A172 (cell line): ENCODE measurements at places on chromosomes 1 and 21. TPM values are rescaled to one million over a fixed set of nuclear protein-coding genes. Genes with fewer than 3 reads are reported as not detected.

The LYPD8 gene
- total RNA-seq = 0.46 and 1.4 TPM in 2 replicates

- no peak for DNase-seq
Observed at GRCh38 chr1:30822006-30822405, 64.4 kb upstream of the LAPTM5 start.

DNA sequence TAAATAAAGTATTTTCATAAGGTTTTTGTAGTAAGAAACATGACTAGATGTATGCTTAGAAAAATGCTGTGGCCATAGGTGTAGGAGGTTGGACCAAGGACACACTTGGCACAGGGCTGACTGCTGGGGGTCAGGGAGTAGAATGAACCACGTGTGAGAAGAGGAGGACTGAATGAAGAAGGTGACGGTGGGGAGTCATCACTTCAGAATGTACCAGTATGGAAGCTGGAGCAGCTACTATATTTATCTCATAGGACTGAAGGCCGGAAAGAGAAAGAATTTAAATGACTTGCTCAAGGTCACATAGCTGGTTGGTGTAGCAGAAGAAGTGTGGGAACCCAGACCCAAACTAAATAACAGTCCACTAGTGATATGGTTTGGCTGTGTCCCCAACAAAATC lies 79.8 kb upstream of the HAO2 start:
- peak; percentile 27 for DNase-seq

DNA sequence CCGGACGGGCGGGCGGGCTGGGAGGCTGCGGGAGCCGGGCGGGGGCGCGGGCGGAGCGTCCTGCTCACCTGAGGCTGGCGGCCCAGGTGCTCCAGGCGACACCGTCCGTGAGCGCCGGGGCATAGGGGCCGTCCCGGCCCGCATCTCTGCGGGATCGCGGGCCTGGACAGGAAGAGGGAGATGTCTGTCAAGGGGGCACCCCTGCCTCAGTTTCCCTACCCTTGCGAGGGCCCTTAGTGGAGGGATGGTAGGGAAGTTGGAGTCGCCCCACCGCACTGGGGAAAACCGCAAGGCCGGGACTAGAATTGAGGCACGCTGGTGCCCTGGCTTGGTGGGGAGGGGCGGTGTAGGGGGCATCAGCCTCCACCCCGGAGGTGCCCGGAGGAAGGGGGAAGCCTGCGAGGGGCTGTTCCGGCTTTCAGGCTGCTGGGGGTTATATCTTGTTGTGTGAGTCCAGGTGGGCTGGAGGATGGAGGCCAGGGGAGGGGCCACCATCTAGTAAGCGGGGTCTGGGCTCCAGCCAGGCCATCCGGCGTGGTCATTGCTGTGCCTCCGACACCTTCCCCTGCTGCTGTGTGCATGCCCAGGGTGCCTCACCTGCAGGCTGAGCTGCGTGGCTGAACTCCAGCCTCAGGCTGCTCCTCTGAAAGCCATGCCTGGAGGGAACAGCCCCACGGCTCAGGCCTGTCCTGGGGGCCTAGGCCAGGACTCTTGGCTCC lies 580 bp downstream of the VWA1 start:
- DNase-seq = no peak

The ARHGAP30 gene
- total RNA-seq = 0.07 and 0.38 TPM in 2 replicates

The CFAP45 gene
- 2.4 and 3.7 TPM in 2 replicates for total RNA-seq

DNA sequence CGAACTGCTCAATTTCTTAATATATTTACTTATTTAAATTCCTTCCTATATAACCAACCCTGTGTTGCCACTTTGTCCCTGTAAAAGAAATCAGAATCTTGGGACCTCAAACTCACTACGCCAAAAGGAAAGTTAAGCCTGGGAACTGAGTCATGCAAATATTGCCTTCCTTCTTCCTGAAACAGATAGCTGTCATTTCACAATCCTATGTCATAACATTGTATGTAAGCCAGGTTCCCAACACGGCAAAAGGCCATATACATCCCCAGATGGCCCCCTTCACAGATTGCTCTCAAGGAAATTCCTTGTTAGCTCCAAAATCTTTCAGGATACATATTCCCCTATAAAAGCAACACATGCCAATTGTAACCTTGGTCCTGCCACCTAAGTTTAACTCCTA lies 39.7 kb downstream of the C21orf91 start:
- DNase-seq = no peak

DNA sequence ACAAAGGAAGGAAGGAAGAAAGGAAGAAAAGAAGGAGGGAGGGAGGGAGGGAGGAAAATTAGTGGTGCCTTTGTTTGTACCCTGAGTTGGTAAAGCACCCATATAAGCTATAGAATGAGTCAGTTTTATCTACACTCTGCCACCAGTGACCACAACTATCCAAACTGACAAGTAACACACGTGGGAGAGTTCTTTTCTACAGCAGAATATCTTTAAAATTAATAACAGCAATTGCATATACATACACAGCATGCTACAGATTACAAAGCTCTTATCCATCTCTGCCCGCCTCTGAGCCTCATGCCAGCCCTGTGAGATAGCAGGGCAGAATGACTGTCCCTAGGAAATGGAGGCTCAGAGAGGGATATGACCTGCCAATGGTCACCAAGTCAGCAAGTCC lies 20.3 kb downstream of the CDCP2 start:
- DNase-seq = peak; percentile 26
